ENCODE measurements at places on chromosomes 5 and 9.
A peak's percentile ranks its signal among the peaks of the same experiment; 100 is the strongest.

DNA sequence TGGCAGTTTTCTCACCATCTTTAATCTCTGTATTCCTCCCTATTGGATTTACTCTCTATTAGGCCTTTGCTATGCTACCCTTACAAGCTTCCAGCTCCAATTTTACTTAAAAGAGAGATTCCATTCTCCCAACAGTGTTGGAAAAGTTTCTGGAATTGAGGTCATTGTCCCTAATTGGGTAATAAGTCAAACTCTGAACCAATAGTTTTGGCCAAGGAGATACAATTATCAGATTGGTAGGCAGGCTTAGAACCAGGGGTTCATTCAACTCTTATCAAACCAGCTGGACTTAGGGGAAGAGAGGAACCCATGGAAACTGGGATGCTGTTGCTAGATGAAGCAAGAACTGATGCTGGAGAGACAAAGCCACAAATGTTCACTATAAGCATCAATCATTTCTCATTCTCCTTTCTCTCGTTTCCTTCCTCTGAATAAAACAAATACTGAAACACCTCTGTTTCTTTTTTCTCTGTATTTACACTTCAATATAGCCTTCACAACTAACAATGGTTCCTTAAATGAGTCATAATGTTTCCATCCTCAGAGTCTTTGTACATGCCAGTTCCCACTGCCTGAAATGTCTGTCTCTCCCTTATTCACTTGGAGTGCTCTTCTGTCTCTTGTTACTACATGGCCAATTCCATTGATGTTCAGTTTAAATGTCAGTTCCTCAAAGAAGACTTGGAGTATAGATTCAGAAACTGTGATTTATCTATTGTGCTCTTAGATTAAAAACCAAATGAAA, 587.3 kb downstream of the GABRG2 start:
- no peak for DNase-seq

GRCh38 chr9:3775968-3776367, 250.2 kb upstream of the RFX3 start:
- DNase-seq: no peak

- peak; percentile 14 for DNase-seq
Measured at GRCh38 chr9:19934301-19934871, 145.5 kb upstream of the SLC24A2 start.

GRCh38 chr5:9499498-9499876, 46.4 kb downstream of the SEMA5A start:
- no peak for DNase-seq

GRCh38 chr9:123922431-123922830, 7.5 kb downstream of the DENND1A start:
- no peak for DNase-seq

DNA sequence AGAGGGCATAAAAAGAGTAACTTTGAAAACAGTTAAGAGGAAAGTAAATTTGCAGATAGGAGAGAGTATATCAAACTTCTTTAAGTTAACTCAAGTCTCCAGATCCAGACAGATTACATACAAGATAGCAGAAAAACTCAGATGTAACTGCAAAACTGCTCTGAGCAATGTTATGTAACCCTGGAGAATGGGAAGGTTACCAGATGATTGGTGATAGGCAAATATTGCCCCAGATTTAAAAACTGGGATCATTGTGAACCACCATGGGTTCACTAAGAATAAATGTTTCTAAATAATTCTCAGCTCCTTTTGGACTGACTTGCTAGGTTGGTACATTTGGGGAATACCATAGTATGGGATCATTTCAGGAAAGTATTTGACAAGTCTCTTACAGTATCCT, 176.5 kb downstream of the ARL15 start:
- DNase-seq: no peak

DNA sequence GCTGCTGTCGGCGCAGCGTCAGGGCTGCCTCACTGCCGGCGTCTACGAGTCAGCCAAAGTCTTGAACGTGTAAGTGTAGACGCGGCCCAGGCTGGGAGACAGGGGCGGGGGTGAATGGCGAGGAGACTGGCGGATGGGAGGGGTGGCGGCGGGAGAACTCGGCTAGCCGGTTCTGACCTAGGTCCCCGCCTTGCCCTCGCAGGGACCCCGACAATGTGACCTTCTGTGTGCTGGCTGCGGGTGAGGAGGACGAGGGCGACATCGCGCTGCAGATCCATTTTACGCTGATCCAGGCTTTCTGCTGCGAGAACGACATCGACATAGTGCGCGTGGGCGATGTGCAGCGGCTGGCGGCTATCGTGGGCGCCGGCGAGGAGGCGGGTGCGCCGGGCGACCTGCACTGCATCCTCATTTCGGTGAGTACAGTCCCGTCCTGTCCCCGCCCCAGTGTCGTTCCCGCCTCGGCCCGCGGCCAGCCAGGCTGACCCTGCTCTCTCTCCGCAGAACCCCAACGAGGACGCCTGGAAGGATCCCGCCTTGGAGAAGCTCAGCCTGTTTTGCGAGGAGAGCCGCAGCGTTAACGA, 745 bp downstream of the GADD45G start:
- DNase-seq: peak; percentile 70

DNA sequence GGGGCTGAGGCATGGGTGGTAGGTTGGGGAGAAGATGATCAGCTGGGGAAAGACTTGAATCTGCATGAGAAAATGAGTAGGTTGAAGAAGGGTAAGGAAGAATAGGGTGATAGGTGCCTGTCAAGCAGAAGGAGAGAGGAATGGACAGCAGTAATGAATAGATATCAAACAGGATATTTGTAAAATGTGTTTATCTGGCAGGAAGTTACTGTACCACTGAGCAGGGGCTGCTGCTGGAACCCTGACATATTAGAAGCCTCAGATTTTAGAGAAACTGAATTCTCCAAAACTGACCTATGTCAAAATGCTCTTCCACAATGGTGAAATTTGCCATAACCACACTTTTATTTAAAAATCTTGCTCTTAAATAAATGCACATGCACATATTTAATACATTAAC, 41.0 kb downstream of the CCDC192 start:
- no peak for DNase-seq

All from body of pancreas (tissue), 4 donors.